Cardiac muscle cell (in vitro differentiated cells and primary cell): ENCODE measurements at places on chromosomes 1 and 21. TPM values are rescaled to one million over a fixed set of nuclear protein-coding genes. Genes with fewer than 3 reads are reported as not detected.
A peak's percentile ranks its signal among the peaks of the same experiment; 100 is the strongest.

DNA sequence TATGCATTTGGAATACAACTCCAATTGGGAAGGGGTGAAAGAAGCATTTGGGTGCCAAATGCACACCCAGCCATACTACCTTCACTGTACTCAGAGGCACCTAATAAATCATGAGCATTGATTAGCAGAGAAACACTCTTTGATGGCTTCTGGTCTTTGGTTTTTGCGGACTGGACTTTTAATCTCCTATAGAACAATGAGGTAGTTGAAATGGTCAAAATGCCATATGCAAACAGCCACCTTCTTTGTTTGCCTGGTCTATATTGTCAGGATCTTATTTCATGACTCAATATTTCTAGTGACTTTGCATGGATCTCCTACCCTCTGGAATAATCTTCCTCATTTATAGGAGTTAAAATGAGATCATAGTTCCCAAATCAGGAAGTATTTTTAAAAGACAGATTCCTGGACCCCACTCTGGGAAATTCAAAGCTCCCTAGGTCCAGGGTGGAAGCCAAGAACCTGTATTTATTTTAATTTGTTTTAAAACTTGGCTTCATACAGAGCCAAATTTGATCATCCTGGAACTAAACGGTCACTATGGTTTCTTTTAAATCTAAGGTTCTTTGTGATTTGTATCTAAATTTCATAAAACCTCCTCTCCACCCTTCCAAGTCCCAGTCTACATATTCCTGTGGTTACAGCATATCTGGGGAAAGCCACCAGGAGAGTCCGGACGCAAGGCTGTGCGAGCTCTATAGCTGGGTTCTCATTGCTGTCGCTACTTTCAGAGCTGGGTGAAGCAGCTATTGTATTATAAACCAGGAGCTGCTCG is 8.7 kb downstream of the FAM3B start:
- DNase-seq = no peak

GRCh38 chr21:38311765-38312164 is 55.0 kb downstream of the KCNJ15 start:
- DNase-seq = no peak

GRCh38 chr1:12485231-12486058 is 132.6 kb downstream of the DHRS3 start:
- DNase-seq = no peak

GRCh38 chr1:163071405-163072255 is 2.5 kb downstream of the RGS4 start:
- DNase-seq = peak; percentile 91

- DNase-seq = peak; percentile 70
Observed at GRCh38 chr1:203127666-203128430, at the start of gene ADORA1. Gene ADORA1, plus strand, starts transcription at chr1:203127726. Its CDS starts 1,116 bp downstream, at chr1:203128842.

- no peak for DNase-seq
Observed at GRCh38 chr1:181998858-181999257, 62.7 kb downstream of the ZNF648 start.

GRCh38 chr1:200869753-200870391 is 2.9 kb upstream of the GPR25 start:
- DNase-seq = no peak

The PEX14 gene
- polyA plus RNA-seq = 25.0 and 25.7 TPM in 2 replicates

The RNU1-2 gene
- polyA plus RNA-seq = 3.8 TPM in 1 of 2 replicates, not detected in the other
